ENCODE measurements at places on chromosomes 2 and 18. TPM values are rescaled to one million over a fixed set of nuclear protein-coding genes. Genes with fewer than 3 reads are reported as not detected.

- DNase-seq: no peak
Measured at GRCh38 chr2:83224591-83225200, 1234.4 kb downstream of the SUCLG1 start.

DNA sequence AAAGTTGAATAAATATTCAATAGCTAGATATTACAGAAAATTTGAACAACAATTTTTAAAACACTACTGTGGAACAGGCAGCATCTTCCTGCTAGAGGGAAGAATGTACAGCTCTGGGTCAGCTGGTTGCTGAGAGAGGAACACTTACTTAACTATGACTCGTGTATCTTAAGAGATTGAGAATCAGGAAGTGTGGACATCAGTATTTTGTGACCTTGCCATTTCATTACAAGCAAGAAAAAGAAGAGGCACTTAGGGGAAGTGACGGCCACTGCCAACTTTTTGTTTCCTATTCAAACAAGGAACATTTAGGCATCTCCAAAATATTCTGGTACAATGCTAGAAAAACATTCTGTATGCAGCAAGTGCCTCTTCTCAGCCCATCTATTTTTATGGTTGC is 45.9 kb downstream of the ITPRID2 start:
- DNase-seq: no peak

VIL1 gene
- not detected for total RNA-seq

GRCh38 chr18:340044-340443 is 72.2 kb upstream of the THOC1 start:
- DNase-seq: no peak

DNA sequence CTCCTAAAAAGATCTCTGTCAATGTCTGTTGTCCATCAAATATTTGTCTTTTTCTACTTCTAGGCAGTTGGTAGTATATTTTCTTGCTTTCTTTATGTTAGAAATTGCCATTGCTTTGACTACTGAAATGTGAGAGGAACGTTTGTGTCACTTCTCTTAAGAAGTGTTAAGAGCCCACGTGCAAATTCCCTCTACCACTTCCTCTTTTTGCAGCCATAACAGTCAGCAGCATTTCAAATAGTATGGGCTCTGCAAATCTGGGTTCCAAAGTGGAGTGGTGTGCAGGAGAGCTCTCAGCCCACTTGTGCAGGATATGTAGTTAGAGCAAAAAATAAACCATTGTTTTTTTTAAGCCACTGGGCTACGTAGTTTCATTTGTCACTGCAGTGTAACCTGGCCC is 314.0 kb downstream of the MEIS1 start:
- DNase-seq: no peak

DNA sequence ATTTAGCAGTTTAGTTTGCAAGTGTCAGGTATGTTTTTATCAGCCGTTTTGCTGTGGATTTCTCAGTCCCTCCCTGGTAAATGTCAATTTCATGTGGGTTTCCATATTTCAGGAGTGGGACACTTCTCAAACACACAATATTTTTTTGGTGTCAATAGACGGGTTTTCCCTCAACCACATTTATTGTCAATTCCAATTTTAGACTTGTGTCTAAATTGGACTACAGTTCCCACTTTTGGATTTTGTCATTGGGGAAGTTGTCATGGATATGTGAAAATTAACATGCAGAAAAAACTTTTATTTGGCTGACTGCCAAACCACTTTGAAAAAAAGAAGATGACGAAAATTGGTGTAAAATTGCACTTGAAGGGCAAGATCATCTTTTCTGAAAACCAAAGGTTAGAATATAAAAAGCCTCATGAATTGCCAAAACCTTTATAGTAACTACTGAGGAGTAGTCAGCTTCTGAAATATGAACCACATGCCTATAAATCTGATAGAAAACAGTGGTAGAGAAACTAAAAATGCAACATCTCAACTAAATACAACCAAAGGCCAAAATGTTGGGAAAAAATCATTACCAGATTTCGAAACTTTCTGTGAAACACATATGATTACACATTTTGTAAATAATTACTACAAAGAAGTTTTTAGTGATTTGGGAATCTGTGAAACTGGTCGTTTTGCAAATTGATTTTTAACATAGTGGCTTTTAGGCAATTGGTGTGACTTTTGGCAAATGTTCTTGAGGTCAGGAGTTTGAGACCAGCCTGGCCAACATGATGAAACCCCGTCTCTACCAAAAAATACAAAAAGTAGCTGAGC is 106.4 kb downstream of the BCL2L11 start:
- no peak for DNase-seq

DNA sequence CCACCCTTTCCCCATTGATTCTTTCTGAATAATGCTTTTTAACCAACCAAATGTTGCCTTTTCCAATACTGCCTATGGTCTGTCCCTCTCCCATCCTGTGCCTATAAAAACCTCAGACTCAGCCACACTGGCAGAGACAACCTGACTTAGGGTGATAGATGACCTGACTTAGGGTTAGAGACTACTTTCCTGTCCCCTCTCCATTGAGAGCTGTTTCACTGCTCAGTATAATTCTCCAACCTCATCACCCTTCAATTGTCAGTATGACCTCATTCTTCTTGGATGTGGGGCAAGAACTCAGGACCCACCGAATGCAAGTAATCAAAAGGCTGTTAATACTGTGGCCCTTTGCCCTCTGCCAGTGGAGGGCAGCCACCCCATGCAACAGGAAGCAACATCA is 182.3 kb upstream of the STK17B start:
- no peak for DNase-seq

DNA sequence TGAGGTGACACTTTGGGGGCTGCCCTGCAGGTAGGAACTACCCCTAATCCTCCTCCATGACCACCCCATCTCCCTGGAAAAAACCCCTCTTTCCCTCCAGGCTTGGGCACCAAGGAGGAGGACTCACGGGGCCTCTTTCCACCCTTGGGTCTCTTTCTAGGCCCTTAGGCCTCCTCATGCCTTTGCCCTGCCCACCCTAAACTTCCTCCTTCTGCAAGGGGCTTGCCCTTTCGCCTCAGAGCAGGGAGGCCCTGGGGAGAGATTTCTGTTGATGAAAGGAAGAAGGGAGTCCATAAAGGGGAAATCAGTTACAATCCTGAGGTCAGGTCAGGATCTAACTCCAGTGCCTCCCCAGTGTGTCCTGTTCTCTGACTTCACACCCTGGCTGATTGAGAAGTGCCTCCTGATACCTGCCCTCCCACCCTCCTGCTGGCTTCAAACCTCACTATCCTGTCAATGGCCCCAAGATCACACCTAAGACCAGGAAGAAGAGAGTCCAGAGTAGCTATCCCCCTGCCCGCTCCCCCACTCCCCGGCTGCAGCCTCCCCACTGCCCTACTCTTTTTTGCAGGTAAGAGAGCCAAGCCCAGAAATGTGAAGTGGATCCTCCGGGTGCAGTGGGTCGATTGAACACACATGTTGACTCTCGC is 16.7 kb upstream of the TNS1 start:
- peak; percentile 10 for DNase-seq

GRCh38 chr2:155633060-155633839 is 699.3 kb downstream of the NR4A2 start:
- no peak for DNase-seq
